ENCODE measurements at places on chromosomes 5 and 9.
A peak's percentile ranks its signal among the peaks of the same experiment; 100 is the strongest.

- DNase-seq: no peak
These were observed 408.3 kb upstream of the RGMB start for GRCh38 chr5:98365126-98365525.

DNA sequence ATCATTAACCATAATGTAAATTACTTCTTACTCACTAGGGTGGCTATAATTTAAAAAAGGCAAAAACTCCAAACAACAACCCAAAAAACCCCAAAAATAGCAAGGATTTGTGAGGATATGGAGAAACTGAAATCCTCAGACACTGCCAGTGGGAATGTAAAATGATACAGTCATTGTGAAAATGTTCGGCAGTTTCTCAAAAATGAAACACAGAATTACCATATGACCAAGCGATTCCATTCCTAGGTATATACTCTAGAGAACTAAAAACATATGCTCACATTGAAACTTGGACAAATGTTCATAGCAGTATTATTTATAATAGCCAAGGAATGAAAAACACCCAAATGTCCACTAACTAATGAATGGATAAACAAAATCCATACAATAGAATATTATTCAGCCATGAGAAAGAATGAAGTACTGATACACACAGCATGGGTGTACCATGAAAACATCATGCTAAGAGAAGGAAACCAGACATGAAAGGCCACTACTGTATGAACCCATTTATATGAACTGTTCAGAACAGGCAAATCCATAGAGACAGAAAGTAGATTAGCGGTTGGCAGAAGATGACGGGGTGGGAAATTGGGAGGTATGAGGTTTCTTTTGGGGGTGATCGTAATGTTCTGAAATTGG is 119.1 kb downstream of the MAPKAP1 start:
- DNase-seq: no peak

DNA sequence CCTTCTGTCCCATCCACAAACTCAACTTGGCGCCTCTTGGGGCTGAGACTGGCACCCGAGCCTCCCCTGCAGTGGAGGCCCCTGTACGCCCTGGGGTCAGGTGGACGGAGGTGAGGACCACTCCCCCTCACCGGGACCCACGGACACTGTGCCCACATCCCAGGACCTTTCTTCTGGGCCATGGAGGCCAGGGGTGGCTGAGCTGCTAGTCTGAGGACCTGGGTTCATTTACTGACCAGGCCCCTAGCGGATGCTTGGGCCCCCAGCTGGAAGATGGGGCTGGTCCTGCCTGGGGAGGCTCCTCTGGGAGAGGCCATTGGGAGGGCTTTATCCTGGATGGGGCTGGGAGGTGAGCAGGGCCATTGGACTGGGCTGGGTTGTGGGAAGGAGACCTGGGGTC is 16.9 kb upstream of the SLC6A19 start:
- no peak for DNase-seq

DNA sequence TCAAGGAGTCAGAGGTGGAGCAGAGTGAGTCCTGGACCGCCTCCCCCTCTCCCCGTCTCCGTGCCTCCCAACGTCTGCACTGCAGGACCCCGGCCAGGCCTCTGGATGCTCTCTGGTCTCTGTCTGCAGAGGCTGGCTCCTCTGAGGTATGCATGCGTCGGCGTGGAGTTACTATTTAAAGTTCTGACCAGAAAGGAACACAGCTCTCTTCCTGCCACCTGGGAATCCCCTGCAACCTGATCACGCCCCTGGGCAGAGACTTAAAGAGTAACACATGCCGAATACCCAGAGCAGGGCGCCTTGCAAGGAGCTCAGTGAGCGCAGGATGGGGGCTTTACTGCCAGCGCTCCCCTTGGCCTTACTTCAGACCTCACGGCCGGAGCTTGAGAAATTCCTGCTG is 16.0 kb downstream of the ANXA6 start:
- no peak for DNase-seq

DNA sequence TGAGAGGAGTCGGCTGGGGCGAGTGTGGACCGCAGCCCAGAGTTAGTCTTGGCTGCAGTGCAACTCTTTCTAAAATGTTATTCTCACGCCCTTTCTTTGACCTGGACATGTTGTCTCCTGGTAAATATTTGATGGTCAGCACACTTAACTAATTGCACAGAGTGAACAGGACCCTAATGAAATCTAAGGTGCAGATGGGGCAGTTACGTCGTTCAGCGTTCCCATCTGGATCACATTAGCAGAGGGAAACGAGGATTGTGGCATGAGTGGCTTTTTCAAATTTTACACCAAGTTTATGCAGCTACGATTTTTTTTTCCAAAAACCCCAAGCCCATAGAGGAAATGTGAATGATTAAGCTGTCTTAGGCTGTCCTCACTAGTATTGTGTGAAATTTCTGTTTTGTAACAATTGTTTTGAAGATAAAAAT is 483 bp downstream of the C9orf85 start:
- DNase-seq: no peak

GRCh38 chr5:176413255-176413565 is 3.1 kb downstream of the CLTB start:
- no peak for DNase-seq

- DNase-seq: no peak
These were observed 46.4 kb downstream of the MOCS2 start for GRCh38 chr5:53063176-53063575.

GRCh38 chr9:12719431-12719830 is 26.2 kb downstream of the TYRP1 start:
- DNase-seq: no peak

DNA sequence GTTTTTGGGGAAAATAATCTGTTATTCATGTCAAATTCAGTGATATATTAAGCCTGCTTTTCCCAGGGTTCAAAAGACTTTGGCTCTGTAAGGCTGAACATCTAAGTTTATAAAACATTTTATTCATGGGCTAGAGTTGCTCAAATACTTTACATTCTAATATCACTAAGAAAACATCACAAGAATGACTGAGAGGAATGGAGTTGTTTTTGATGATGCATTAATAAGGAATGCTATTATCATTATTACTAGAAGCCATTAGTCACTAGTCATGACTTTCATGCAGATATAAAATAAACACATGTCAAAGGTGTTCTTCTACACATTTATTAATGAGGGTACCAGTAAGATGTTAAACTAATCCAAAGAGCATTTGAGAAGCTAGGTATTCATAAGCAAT is 185.5 kb upstream of the KCNN2 start:
- DNase-seq: no peak

DNA sequence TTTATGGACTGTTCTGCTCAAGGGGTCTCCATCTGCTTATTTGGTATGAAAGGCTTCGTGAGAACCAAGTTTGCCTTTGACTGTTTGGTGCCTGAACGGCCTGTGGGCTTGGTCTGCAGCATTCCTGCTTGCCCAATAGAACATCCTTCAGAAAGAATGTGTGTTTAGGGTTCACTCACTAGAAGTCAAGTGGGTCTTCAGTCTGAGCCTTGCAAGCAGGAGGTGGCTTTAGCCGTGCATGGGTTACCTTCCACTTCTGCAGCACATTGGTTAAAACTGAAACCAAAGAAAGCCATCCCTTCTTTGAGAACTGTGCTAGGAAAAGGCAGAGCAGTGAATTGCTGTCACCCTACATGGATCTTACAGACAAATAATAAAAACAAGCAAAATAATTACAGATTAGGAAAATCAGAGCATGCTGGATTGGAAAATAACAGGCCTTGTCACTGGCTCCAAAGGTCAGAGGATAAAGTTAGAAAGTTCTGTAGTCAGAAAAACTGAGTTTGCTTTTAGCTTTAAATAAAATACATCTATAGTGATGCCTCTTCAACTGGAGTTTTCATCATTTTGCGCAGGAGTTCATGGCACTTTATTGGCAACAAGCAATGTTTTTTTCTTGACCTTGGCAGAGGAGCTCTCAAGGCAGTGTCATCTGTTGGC is 16.6 kb downstream of the WWC1 start:
- no peak for DNase-seq

DNA sequence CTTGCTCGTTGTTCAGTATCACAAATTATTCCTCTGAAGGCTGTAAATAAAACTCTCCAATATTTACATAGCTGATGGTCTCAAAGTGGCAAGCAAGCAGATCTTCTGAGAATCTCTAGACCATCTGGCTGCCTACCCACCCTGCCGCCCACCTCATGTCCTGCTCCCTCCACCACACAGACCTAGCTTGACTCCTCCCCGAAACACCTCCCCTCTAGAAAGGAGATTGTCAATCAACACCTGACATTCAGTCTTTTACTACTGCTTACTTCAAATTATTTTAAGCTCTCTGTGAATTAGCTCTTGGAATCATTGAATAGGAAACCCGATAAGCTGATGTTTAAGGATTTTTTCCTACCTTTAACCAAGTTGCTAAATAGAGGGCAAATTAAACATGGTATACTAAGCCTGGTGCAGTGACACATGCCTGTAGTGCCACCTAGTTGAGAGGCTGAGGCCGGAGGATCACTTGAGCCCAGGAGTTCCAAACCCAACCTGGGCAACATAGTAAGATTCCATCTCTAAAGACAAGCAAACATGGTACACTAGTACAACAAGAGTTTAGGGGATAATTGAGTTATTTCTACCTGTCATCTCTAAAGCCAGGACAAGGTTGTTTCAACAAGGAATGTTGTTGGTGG is 10.9 kb upstream of the SOWAHA start:
- DNase-seq: no peak

- no peak for DNase-seq
These were observed 457.4 kb downstream of the CCDC171 start for GRCh38 chr9:16010221-16010620.

- peak; percentile 34 for DNase-seq
These were observed 68.3 kb downstream of the HMGCR start for GRCh38 chr5:75405296-75405695.

GRCh38 chr9:127388856-127389238 is 8.1 kb upstream of the SLC2A8 start:
- no peak for DNase-seq

DNA sequence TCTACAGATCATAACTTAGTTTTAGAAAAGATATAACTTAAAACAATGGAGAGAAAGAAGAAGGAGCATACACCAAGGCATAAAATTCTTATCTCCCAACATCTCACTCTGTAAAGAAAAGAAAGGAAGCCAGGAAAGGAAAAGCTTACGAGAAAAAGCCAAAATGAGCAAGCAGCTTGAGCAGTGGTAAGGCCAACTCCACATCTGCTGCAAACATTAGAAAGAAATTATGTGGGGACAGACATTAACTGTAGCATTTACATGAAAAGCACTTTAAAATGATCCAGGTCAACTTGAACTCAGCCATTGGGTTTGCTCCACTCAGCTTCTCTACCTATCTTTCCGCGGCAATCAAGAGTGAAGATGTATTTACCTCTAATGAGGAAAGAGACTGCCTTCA is 176.9 kb downstream of the BNC2 start:
- DNase-seq: no peak

DNA sequence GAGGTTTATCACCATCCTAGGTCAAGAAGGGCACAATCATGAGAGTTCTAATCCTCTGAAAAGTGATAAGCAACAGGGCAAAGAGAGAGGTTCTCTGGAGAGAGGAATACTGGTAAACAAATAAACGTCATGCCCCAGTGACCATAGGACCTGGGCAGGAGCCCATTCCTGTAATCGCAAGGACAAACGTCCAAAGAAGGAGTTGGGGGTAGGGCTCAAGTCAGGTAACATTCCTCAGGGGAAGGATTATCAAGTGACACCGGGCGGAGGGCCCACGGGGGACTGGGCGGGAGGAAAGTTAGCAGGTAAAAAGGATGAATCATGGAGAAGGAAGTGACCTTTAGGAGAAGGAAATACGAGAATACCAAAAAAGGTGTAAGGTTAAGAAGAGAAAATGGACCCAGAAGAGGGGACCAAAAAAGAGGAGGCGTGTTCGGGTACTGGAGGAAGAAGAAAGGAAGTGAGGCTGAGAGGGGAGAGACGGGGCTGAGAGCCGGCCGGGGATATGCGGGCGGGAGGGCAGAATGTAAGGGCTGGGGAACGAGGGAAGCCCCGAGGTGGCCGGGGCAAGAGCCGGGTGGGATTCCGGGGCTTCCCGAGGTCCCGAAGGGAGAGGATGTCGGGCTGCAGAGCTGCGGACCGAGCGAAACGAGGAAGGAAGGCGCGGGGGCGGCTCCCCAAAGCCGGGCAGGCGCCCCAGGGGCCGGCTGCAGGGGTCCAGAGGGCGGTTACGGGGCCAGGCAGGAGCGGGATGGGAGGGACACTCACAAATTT is 583 bp downstream of the DIAPH1 start:
- peak; percentile 6 for DNase-seq

GRCh38 chr5:75028090-75028489 is 24.3 kb downstream of the GCNT4 start:
- no peak for DNase-seq

GRCh38 chr9:89247431-89248353 is 63.3 kb upstream of the CKS2 start:
- peak; percentile 26 for DNase-seq

DNA sequence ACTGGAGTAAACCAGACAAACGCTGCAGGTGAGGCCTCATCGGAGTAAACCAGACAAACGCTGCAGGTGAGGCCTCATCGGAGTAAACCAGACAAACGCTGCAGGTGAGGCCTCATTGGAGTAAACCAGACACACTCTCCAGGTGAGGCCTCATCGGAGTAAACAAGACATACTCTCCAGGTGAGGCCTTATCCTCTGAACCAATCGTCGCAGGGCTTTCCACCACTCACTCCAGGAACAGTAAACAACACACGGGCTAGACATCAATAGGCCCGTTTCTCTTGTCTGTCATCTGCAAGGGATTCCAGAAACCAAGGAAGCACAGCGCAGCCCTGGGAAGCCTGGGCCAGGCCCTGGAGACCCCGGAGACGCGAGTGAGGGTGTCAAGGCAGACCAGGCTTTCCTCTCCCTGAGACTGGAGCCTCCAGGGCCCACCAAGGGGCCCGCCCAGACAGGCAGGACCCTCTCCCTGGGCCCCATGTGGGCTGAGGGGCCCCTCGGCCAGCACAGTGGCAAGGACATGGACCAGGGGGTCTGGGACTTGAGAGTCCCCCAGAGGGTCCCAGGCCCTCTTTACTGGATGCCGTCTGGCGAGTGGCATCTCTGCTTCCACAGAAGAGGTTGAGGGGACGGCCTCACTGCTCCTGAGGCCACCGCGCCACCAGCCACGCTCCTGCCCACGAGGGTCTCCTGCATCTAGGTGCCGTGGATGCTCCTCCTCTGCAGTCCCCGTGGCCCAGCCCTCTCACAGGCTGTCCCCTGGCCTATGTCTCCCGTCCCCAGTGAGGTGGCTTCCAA is 26.4 kb upstream of the NSMF start:
- DNase-seq: no peak

GRCh38 chr9:129111528-129112151 is 425 bp downstream of the PTPA start:
- DNase-seq: no peak

Measured in epithelial cell of prostate (primary cell).